Stimulated activated CD8-positive, alpha-beta memory T cell treated with anti-CD3 and anti-CD28 coated beads, Interleukin-4, amount 100 ng/mL, for 24 hours (primary cell): ENCODE measurements at places on chromosomes 2 and 18.

- no peak for DNase-seq
Observed at GRCh38 chr18:38241216-38241615, 675.6 kb upstream of the CELF4 start.

GRCh38 chr18:3151399-3152264 lies 68.1 kb downstream of the MYOM1 start:
- no peak for DNase-seq

DNA sequence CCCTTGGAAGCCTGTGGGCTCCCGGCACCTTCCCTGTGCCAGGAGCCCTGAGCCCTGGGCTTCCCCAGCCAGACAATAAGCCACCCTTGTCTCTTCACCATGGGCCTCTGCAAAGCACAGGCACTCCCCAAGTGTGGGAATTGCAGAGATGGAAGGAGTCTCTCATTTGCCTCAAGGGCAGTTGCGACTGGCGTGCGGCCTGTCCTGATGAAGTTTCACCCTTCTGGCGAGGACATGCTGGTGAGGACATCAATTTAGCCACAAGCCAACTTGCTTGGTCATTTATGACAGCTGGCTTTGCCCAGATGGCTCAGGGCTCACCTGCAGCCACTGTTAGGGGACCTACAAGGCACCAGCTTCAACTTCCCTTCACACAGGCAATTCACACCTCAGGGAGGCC lies 180.2 kb downstream of the ANAPC1 start:
- no peak for DNase-seq

DNA sequence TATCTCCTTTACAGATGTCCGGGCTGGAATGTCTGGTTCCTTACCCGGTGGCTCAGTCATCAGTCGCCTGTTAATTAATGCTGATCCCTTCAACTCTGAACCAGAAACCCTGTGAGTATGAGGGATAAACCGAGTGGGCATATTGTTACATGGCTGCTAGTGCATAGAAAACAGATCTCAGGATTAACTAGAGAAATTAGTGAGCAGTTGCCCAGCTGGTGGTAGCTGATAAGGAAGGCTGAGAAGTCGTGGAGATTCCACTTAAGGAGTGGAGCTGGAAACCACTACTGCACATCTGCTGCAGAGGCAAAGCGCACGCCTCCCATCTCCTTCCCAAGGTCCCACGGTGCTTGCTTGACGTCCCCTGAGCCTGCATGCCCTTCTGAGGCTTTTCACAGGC lies 97.7 kb downstream of the DGKD start:
- DNase-seq: no peak

DNA sequence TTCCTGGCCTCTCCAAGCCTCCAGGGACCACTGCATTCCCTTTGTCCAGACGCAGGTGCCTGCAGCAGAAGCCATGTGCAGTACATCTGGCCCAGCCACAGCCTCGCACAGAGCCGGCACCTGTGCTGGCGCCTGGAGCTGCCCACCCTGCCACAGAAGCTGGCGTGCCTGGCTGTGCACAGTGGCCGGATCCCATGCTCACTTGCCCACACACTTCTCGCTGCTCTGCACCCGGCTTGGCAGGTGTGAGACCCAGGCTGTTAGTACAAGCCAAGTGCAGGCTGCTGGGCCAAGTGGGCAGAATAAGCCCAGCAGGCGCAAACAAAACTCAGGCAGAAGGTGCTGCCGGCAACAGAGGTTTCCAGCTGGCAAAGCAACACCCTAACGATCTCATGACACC lies 124.5 kb upstream of the CCDC150 start:
- no peak for DNase-seq

DNA sequence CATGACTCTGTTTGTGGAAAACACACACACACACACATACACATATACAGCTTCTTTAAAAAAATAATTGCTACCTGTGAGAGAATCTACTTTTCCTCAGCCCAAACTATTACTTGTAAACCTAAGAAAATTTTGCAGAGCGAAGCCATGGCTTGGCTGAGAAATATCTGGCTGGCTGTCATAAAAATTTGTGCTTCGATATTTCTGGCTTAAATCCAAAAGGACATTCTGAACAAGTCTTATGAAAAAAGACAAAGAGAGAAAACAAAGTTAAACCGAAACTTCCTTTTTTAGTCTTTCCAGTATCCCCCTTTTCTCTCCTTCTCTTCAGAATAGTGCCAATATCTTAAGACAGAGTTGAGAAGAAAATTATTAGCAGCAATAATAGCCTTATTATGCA lies 2048.0 kb downstream of the SUCLG1 start:
- no peak for DNase-seq

DNA sequence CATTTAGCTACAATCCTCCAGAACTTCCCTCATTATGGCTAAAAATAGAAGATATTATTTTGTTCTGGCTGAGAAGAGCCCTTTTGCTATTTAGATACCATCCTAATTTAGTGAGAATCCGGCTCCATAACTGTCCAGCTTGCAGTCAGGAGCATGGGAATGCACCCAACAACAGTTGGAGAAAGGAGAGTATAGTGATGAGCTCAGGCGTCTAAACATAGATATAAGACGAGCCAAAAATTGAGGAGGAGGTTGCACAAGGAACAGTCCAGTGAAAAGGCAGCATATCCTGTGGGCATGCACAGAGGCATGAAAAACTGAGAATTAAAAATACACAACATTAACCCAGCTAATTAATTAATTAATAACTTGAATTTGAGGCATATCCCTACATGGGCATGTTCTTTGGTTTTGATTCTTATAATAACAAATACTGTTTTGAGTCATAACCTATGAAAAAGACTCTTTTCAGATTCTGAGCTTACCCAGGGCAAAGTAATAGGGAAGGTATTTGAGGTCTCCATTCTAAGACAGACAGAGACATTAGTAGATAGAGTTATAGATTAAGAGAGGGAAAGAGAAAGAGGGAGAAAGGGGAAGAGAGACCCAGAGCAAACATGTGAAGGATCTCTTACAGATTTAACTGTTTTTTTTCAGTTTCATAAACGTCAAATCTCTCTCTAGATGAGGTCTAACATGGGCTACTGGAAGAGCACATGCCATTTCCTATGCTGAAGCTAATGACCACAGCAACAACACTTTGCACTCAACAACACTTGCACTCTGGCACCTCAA lies 311.2 kb downstream of the OSR1 start:
- DNase-seq: no peak

GRCh38 chr18:74714791-74715190 lies 117.1 kb downstream of the ZNF407 start:
- DNase-seq: no peak

GRCh38 chr2:65018141-65018582 lies 29.0 kb downstream of the SLC1A4 start:
- DNase-seq: no peak

- DNase-seq: no peak
Observed at GRCh38 chr2:221405521-221405920, 166.6 kb downstream of the EPHA4 start.

DNA sequence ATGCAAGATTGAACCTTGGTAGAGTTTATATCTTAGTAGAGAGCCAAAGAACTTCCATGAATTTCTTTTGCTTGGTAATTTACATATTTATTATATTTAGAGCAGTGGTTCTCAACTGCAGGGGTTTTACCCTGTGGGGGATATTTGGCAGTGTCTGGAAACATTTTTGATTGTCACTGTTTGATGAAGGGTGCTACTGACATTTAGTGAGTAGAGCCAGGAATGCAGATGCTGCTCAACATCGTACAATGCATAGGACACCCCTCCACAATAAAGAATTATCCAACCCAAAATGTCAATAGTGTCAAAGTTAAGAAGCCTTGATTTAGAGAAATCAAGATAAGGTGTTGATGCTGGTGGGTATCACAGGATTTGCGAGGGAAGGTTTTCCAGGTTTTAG lies 14.7 kb downstream of the AGFG1 start:
- no peak for DNase-seq

GRCh38 chr18:54829856-54830255 lies 1.6 kb downstream of the RAB27B start:
- DNase-seq: no peak

GRCh38 chr18:74420926-74421325 lies 36.2 kb downstream of the DIPK1C start:
- no peak for DNase-seq

DNA sequence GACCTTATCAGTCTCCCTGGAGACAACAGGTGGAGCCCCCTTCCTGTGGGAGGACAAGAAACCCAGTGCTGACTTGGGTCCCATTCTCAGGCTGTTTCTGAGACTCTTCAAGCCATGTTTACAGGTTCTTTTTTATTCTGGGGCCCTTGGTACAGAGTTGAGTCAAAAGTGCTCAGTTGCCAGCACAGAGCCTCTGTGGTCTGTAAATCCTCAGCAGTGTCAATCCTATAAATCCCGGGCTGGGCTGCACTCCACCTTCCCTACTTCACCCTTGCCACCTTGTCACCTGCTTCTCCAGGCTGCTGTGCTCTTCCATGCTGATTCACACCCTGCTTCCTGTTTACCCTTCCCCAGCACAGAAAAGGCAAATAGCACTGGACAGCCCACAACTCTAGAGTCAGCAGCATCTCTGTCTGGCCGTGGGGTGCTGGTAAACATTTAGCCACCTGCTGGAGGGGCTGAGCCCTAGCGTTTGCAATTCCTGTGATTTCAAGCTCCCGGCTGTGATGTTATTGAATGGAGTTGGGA lies 74.7 kb downstream of the TNFRSF11A start:
- DNase-seq: no peak

DNA sequence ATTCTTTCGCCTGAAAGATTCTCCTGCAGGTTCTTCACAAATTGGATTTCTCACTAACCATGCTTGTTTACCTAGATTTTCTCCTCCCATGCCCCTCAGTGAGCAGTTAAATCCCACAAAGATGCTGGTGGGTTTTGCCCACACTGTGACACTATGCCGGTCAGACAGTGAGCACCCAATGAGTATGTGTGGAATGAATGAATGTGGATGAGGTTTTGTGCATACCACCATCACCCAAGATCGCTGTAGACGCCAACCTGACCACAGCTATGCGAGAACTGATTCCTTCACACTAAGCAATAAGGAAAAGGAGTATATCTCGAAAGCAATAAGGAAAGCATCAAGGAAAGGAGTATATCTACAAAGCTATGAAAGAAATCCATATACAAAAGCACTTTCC lies 116.7 kb downstream of the PID1 start:
- no peak for DNase-seq

GRCh38 chr18:68965817-68966216 lies 167.9 kb downstream of the CCDC102B start:
- DNase-seq: no peak

DNA sequence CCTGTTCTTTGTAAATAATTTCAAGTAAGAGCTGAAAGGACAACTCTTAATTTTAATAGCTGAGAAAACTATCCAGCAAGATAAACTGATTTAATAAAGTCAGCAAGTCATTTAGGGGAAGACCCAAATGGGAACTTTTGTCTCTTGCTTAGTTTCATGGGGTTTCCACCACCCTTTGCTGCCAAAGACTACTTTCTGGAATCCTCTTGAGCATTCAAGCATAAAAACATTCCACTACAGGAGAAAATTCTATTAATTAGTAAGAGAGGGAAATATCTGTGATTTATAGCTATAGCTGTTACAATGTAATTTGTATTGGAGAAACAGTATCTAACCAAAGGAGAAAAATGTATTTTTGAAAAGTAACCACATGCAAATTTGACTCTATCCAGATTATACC lies 20.6 kb downstream of the EFEMP1 start:
- no peak for DNase-seq

GRCh38 chr2:182870227-182870626 lies 3.8 kb upstream of the FRZB start:
- DNase-seq: no peak

DNA sequence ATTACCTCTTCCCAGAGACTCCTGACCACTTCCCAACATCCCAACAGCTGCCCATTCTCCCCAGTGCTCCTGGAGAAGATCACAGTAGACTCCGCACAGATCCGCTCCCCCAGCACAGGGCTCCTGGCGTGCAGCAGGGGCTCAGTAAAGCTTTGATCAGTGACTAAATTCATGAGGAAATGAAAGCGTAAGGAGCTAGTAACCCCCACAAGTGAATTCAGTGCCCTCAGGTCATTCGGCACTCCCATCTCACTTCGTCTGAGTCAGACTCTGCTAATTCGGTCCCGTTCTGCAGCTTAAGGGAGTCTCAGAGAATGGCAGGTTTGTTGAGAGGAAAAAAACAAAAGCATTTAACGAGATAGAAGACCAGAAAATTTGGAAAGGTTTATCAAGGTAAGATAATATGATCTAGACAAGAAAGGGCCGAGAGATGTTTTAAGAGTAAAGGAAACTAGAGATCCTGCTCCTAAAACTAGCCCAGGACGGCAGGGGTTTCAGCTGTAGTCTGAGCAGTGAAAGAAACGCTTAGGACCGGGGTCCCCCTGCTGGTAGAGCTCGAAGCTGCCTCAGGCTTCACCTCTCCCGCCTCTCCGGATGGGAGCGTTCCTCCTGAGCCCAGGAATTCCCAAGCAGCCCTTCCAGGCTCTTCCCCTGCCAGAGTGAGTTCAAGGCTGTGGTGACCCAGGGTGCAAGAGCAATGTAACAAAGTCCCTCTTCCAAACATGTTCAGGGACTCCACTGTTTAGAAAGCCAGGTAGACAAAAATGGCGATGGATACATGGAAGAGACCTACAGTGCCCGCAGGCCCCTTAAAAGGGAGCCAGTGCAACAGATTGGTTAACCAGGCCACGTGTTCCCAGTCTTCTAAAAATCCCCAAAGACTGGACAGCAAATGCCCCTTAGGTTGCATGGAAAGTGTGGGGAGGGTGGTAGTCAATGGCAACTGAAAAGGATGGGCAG lies 127.3 kb downstream of the DNER start:
- DNase-seq: peak; percentile 2

DNA sequence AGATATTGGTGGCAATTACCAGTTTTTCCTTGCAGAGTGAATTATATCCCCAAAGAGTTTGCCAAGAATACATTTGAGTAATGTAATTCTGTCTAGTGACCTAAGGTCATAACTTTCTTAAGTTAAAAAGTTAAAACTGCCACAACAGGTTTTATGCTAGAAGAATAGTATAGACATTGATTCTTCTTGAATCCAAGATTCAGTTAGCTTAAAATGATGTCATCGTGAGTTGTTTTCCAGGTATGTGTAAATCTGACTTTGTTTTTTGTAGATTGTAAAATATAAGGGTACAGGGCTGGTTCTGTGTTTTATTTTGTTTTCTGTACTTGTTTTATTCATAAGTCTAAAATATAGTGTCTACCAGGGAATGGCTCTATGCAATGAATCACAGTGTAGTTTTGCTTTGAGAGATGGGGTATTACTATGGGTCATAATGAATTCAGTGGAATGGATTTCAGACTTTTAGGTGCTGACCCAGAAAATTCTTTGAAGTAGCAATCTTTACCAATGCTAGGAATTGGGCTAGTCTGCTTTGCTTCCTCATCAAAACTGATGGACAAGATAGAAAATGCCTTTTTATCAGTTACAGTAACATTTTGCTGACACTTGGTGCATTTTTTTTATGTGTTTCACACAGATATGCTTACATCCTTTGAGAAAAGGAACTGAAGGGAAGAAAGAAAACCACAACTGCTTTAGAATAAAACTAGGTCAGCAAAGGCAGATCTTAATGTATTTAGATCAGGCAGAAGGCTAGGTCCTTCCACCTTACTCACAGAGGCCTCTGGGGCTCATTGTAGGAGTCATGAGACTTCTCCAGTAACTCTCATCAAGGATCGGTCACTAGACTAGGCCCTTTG lies 20.8 kb upstream of the MGAT5 start:
- DNase-seq: no peak

GRCh38 chr2:147331790-147332419 lies 512.9 kb upstream of the ACVR2A start:
- no peak for DNase-seq
